ENCODE measurements at places on chromosomes 7 and 10. TPM values are rescaled to one million over a fixed set of nuclear protein-coding genes. Genes with fewer than 3 reads are reported as not detected.
A peak's percentile ranks its signal among the peaks of the same experiment; 100 is the strongest.

GRCh38 chr7:100983451-100984187, 14.3 kb downstream of the MUC12 start:
- no peak for DNase-seq
- H3K4me3 ChIP-seq = no peak overlapping the region
- H3K4me1 ChIP-seq = no peaks in the 10 kb centered on the region
- no peaks in the 10 kb centered on the region for H3K27me3 ChIP-seq

DNA sequence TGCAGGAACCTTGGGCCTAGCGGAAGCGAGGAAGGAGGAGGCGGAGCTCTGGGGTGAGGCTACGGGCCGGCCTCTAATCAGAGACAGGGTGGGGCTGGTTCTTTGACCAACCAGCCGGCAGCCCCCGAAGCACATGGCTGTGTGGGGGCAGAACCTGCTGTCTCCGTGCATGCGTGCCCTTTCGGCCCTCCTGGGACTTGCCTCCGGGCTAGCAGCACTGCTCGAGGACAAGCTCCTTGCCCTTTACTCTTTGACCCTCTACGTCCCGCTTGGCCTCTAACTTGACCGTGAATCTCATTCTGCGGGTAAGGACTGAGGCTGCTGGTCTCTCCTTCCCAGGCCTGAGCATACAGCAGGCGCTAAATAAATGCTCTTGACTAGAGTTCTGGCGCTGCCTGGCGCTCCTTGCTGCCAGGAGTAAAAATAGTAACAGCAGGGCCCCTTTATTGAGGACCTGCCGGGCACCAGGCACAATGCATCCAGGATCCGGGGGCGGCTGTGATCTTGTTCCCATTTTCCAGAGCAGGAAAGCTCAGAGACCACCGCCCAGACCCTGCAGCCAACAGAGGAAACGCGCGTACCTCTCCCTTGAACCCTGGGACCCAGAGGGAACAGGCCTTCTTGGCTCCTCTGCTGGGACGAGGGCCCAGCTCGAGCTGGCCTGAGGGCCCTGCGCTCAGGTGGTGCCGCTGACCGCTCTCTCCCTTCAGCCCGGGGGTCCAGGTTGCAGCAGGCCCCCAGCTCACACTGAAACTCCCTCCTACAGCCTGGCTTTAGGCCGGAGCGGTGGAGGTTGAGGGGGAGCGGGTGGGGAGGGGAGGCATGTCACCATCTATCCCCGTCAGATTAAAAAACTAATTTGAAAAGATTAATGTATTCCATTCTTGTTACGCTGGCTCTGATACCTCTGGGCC, 2.7 kb upstream of the COMTD1 start:
- no peaks in the 10 kb centered on the region for H3K36me3 ChIP-seq
- H3K27me3 ChIP-seq = no peaks in the 10 kb centered on the region
- no peak overlapping the region for H3K4me3 ChIP-seq
- H3K27ac ChIP-seq = no peak overlapping the region
- peaks cover 13% of the 10 kb centered on the region for H3K4me1 ChIP-seq
- no peak for DNase-seq

GRCh38 chr10:124224331-124225028, 131.1 kb upstream of the CHST15 start:
- no peaks in the 10 kb centered on the region for H3K4me1 ChIP-seq
- no peaks in the 10 kb centered on the region for H3K27me3 ChIP-seq
- peak; percentile 7 for DNase-seq
- no peaks in the 10 kb centered on the region for H3K36me3 ChIP-seq
- no peak overlapping the region for H3K27ac ChIP-seq

DNA sequence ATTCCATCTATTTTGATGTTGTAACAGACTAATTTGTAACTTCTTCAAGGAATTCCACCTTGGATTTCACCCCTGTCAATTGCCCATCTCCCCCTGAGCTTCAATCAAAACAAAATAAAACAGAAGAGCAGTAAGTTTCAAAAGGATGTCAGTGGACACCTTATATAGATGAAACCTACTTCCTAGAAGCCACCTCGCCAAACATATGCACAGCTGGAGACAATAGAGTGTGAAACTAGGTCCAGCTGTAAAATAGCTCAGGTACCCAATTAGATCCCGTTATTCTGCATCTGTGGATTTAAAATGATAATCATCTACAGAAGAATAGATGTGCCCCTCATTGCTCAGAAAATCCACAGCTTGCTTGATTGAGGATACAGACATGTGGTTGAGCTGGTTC, 598.6 kb downstream of the SH2D4B start:
- H3K27ac ChIP-seq = no peak overlapping the region
- no peak for DNase-seq
- no peaks in the 10 kb centered on the region for H3K36me3 ChIP-seq
- H3K27me3 ChIP-seq = no peaks in the 10 kb centered on the region

DNA sequence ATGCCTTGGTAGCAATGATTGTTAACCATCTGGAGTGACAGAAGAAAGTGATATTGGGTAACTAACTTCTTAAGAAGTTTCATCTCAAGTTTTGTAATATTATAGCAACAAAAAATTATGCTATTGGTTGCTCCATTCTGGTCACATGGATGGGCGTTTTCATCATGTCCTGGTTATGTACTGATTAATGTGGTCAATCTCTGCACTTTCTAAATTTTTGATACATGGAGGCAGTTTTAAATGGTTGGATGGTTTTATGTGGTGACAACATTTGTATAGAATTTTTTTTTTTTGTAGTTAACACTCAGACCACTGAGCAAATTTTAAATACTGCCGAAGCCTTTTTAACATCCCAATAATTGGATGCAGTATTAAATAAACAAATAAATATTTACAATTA, 55.2 kb upstream of the CCAR1 start:
- H3K27me3 ChIP-seq = no peaks in the 10 kb centered on the region
- H3K4me1 ChIP-seq = no peaks in the 10 kb centered on the region
- H3K27ac ChIP-seq = no peak overlapping the region
- no peak overlapping the region for H3K4me3 ChIP-seq

DNA sequence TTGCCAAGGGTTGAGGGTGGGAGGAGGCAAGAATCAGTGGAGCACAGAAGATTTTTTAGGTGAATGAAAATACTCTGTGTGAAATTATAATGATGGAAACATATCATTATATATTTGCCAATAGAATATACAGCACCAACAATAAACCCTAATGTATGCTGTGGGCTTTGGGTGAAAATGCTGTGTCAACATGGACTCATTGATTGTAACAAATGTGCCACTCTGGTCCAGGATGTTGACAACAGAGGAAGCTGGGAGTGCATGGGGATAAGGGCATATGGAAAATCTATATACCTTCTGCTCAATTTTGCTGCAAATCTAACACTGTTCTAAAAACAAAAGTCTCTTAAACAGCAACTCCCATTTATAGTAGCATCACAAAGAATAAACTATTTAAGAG, 114.3 kb downstream of the LYZL1 start:
- peaks cover 2% of the 10 kb centered on the region for H3K27me3 ChIP-seq
- H3K4me3 ChIP-seq = no peak overlapping the region
- H3K27ac ChIP-seq = no peak overlapping the region
- no peaks in the 10 kb centered on the region for H3K36me3 ChIP-seq
- H3K4me1 ChIP-seq = no peaks in the 10 kb centered on the region

DNA sequence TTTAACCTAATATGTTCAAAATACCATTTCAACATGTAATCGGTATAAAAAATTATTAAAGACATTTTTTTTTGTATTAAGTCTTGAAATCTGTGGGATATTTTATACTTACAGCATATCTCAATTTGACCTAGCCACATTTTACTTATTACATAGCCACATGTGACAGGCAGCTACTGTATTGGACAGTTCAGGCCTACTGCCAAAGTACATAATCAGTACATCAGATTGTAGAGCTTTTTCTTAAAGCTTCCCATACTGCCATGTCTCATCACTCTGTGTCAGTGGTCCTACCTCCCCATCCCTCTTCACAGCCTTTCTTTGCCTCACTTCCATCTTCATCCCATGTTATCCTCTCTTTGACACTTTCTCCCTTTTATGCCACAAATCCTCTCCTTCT, 43.0 kb downstream of the LOXL4 start:
- H3K27me3 ChIP-seq = no peaks in the 10 kb centered on the region
- H3K4me1 ChIP-seq = no peaks in the 10 kb centered on the region
- H3K4me3 ChIP-seq = no peak overlapping the region
- no peak overlapping the region for H3K27ac ChIP-seq

- no peaks in the 10 kb centered on the region for H3K4me1 ChIP-seq
- H3K27ac ChIP-seq = no peak overlapping the region
- H3K27me3 ChIP-seq = no peaks in the 10 kb centered on the region
- H3K4me3 ChIP-seq = no peak overlapping the region
These were observed 136.3 kb downstream of the DPY19L1 start for GRCh38 chr7:34900891-34901513.

GRCh38 chr7:18257711-18258110, 230.1 kb upstream of the PRPS1L1 start:
- H3K27ac ChIP-seq = no peak overlapping the region
- no peaks in the 10 kb centered on the region for H3K36me3 ChIP-seq
- no peaks in the 10 kb centered on the region for H3K27me3 ChIP-seq
- H3K4me1 ChIP-seq = no peaks in the 10 kb centered on the region

GRCh38 chr7:29471444-29472138, 92.0 kb upstream of the PRR15 start:
- no peak overlapping the region for H3K4me3 ChIP-seq
- H3K4me1 ChIP-seq = no peaks in the 10 kb centered on the region
- H3K27me3 ChIP-seq = no peaks in the 10 kb centered on the region
- H3K36me3 ChIP-seq = no peaks in the 10 kb centered on the region
- H3K27ac ChIP-seq = no peak overlapping the region

GRCh38 chr7:158602905-158603772, 15.5 kb upstream of the PTPRN2 start:
- no peaks in the 10 kb centered on the region for H3K36me3 ChIP-seq
- no peak overlapping the region for H3K4me3 ChIP-seq
- no peak for DNase-seq
- H3K27me3 ChIP-seq = no peaks in the 10 kb centered on the region

DNA sequence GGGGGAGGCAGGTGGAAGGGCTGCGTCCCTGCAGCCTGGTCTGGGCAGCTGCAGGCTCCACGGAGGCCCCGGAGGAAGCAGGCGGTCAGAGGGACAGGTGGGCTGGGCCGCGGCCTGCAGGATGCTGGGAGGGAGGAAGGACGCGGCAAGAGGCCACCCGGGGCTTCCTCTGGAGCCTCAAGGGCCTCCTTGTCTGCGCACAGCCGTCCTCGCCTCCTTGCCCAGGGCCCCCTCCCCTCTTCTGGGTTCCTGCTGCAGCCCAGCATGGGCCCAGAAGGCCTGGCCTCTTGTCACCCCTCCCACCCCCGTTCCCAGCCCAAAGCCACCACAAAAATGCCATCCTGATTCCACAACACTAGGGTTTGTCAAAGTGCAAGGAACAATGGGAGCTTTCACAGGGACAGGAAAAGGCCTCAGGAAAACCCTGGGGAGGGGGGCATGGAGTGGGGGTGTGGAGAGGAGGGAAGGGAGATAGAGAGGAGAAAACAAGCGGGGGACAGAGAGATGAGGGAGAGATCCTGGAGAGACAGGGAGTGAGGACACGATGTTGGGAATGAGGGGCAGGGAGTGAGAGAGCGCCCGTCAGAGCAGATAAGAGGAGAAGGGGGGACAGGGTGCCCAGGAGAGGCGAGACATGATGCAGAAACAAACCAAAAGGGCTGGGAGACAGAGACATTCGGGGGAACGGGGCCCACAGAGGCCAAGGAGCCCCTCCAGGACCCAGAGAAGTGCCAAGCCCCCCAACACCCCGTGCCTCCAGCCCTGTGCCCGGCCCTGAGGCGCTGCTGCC, 41.8 kb downstream of the ZCCHC24 start:
- no peak overlapping the region for H3K27ac ChIP-seq
- no peak overlapping the region for H3K4me3 ChIP-seq
- H3K4me1 ChIP-seq = no peaks in the 10 kb centered on the region
- H3K27me3 ChIP-seq = no peaks in the 10 kb centered on the region

DNA sequence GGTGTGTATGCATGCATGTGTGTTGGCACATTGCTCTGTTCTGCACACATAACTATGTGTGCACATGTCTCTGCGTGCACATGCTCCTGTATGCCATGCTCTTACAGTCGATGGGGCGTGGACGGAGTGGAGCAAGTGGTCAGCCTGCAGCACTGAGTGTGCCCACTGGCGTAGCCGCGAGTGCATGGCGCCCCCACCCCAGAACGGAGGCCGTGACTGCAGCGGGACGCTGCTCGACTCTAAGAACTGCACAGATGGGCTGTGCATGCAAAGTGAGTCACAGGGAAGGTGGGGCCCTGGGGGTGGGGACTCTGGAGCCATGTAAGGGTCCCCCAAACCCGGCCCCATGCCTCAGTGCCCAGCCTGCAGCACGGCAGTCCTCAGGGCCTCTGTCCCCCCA, 30.6 kb upstream of the SLC29A3 start:
- H3K36me3 ChIP-seq = no peaks in the 10 kb centered on the region
- H3K4me1 ChIP-seq = no peaks in the 10 kb centered on the region
- no peak for DNase-seq
- no peak overlapping the region for H3K4me3 ChIP-seq
- no peaks in the 10 kb centered on the region for H3K27me3 ChIP-seq

DNA sequence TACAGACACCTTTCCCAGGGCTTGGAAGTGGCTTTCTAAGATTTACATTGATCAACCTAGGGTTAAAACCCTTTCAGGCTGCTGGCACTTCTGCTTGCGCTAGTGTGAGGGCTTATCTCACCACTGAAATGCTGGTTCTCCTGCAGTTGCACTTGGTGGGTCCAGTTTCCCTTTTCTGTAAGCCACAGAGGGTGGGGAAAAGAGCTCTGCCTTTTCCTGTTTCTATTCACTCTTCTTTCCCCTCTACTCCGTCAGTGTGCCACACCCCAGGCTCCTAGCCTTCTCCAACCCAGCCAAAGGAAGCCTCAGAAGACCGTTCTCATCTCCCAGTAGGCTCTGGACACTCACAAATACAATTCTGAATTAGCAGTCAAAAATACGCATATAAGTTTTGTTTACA, 19.0 kb upstream of the CAPZA2 start:
- no peak overlapping the region for H3K4me3 ChIP-seq
- no peak overlapping the region for H3K27ac ChIP-seq
- no peak for DNase-seq
- H3K4me1 ChIP-seq = no peaks in the 10 kb centered on the region
- H3K27me3 ChIP-seq = peaks cover 9% of the 10 kb centered on the region

GRCh38 chr7:133775201-133775600, 351.9 kb upstream of the LRGUK start:
- H3K4me3 ChIP-seq = no peak overlapping the region
- no peaks in the 10 kb centered on the region for H3K27me3 ChIP-seq
- H3K4me1 ChIP-seq = no peaks in the 10 kb centered on the region
- no peaks in the 10 kb centered on the region for H3K36me3 ChIP-seq

DNA sequence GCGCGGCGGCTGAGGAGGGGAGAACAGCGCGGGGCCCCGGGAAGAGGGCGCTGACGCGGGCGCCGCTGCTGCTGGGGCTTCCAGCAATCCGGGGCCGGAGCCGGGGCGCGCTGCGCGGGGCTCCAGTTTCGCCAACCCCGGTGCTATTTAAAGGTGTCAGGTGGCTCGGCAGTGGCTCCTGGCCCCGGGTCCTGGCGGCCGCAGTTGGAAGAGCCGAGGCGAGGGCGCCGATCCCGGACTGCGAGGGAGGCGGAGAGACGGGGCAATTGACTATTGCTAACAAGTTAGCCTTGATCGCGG, 347 bp downstream of the LBX1 start:
- peaks cover 50% of the 10 kb centered on the region for H3K27me3 ChIP-seq
- peaks cover 64% of the 10 kb centered on the region for H3K4me1 ChIP-seq
- no peaks in the 10 kb centered on the region for H3K36me3 ChIP-seq
- no peak overlapping the region for H3K27ac ChIP-seq

GPR15LG gene
- total RNA-seq = not detected

PDLIM1 gene
- total RNA-seq = 7.3 TPM

SLC35G1 gene
- 3.3 TPM for total RNA-seq

NEUROD6 gene
- total RNA-seq = not detected

FMC1 gene
- total RNA-seq = 3.4 TPM

SPDYE2 gene
- 0.39 TPM for total RNA-seq
